Vagina (tissue), 2 donors: ENCODE measurements at places on chromosomes 7 and 10. TPM values are rescaled to one million over a fixed set of nuclear protein-coding genes. Genes with fewer than 3 reads are reported as not detected.

- H3K4me1 ChIP-seq, result no peaks in the 10 kb centered on the region
- no peak overlapping the region for H3K27ac ChIP-seq
- no peak for DNase-seq
- no peaks in the 10 kb centered on the region for H3K27me3 ChIP-seq
- H3K4me3 ChIP-seq, result no peak overlapping the region
Measured at GRCh38 chr10:48231178-48231577, 43.3 kb downstream of the FRMPD2 start.

DNA sequence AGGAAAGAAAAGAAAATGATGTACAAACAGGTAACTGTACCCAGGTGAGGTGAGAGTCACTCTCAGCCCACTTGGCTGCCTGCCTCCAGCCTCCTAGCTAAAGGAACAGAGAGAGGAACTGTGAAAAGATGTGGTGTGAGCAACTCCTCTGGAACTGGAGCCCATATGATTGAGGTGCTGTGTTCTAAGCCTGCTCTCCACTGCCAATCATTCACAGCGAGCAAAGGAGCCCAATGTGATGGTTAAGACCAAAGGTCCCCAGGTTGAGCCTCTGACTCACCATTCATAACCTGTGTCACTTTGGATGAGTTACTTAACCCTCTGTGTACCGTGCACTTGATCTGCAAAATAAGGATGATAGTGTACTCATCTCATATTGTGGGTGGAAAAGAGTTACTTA lies 868.1 kb upstream of the AUTS2 start:
- no peak overlapping the region for H3K27ac ChIP-seq
- no peaks in the 10 kb centered on the region for H3K27me3 ChIP-seq
- H3K36me3 ChIP-seq, result no peaks in the 10 kb centered on the region
- H3K4me3 ChIP-seq, result no peak overlapping the region
- DNase-seq, result no peak

DNA sequence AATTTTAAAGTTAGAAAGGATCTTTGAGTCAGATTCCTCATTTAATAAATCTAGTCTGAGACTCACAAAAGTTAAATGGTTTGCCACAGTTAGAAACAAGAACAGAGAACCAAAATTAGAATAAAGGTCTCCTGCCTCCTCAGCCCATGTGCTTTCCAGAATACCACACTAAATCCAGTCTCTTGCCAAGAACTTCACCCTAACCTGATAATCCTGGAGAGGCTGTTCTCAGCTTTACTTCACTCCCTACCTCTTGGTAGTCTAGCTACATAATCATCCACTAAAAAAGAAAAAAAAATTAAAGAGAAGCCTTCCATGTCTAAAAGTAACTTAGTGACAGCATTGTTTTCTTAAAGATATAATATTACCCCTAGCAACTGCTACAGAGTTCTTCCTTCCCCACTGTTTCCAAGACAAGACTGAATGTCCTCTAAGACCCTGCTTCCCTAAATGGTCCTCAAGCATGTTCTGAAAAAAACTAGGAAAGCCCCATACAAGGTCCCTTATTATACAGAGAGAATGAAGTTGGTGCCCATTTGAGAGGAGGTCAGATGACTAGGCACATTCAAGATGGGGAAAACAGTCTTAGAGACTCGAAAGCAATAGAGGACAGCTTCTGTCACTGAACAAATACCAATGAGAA lies 56.8 kb downstream of the ZNF438 start:
- H3K27ac ChIP-seq, result peak overlapping the region; percentile 18
- no peak for DNase-seq
- no peaks in the 10 kb centered on the region for H3K27me3 ChIP-seq
- peaks cover 17% of the 10 kb centered on the region for H3K4me1 ChIP-seq

GRCh38 chr7:70156057-70156456 lies 557.8 kb downstream of the AUTS2 start:
- no peaks in the 10 kb centered on the region for H3K27me3 ChIP-seq
- DNase-seq, result no peak
- H3K4me1 ChIP-seq, result no peaks in the 10 kb centered on the region
- no peaks in the 10 kb centered on the region for H3K36me3 ChIP-seq
- no peak overlapping the region for H3K27ac ChIP-seq

GRCh38 chr10:117432866-117433265 lies 57.6 kb upstream of the PDZD8 start:
- no peaks in the 10 kb centered on the region for H3K4me1 ChIP-seq
- no peak overlapping the region for H3K4me3 ChIP-seq
- no peaks in the 10 kb centered on the region for H3K27me3 ChIP-seq
- no peak overlapping the region for H3K27ac ChIP-seq

GRCh38 chr7:91949221-91950009 lies 8.8 kb downstream of the AKAP9 start:
- H3K36me3 ChIP-seq, result no peaks in the 10 kb centered on the region
- H3K4me1 ChIP-seq, result peaks cover 16% of the 10 kb centered on the region
- H3K27ac ChIP-seq, result no peak overlapping the region
- H3K4me3 ChIP-seq, result no peak overlapping the region
- H3K27me3 ChIP-seq, result no peaks in the 10 kb centered on the region

- H3K4me1 ChIP-seq, result peaks cover 4% of the 10 kb centered on the region
- H3K36me3 ChIP-seq, result no peaks in the 10 kb centered on the region
- H3K27ac ChIP-seq, result no peak overlapping the region
- H3K27me3 ChIP-seq, result no peaks in the 10 kb centered on the region
- no peak overlapping the region for H3K4me3 ChIP-seq
- DNase-seq, result no peak
Measured at GRCh38 chr7:127897704-127898454, 133.4 kb downstream of the LRRC4 start.

CNTNAP2 gene
- total RNA-seq, result 2.2 TPM

- H3K36me3 ChIP-seq, result no peaks in the 10 kb centered on the region
- DNase-seq, result no peak
- no peak overlapping the region for H3K4me3 ChIP-seq
- no peaks in the 10 kb centered on the region for H3K27me3 ChIP-seq
Measured at GRCh38 chr10:17787087-17787961, 21.8 kb upstream of the MRC1 start.

OLAH gene
- total RNA-seq, result 4.9 TPM

DNA sequence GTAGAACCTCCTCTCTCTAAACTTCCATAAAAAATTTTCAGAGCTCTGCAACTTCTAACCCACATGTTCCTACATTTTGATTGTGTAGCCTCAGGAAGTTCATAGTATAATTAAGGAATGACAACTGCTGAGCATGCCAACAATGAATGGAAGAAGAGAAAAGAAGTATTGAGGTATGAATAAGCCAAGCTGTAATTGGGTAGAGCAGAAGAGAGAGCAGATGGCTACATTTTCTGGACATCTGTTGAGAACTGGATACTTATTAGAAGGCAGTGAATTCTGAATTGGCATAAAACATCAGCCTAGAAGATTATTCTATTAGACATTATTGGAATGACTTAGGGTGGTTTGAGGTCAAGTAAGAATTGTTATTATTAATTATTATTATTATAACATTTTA lies 728.3 kb upstream of the PHF14 start:
- no peaks in the 10 kb centered on the region for H3K4me1 ChIP-seq
- no peak overlapping the region for H3K27ac ChIP-seq
- H3K27me3 ChIP-seq, result no peaks in the 10 kb centered on the region
- no peak for DNase-seq
- H3K36me3 ChIP-seq, result no peaks in the 10 kb centered on the region

DNA sequence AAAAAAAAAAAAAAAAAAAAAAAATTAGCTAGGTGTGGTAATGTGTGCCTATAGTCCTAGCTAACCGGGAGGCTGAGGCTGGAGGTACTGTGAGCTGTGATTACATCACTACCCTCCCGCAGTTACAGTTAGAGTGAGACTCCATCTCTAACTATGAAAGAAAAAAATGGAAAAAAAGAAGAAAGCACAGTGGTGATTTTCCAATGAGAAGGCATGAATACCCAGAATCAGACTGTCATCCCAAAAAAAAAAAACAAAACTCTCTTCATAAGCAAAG lies 269.9 kb upstream of the MKLN1 start:
- H3K4me3 ChIP-seq, result no peak overlapping the region
- H3K4me1 ChIP-seq, result peaks cover 63% of the 10 kb centered on the region
- H3K27ac ChIP-seq, result peak overlapping the region; percentile 72
- H3K36me3 ChIP-seq, result no peaks in the 10 kb centered on the region

GRCh38 chr7:64868499-64868898 lies 34.6 kb upstream of the ZNF273 start:
- no peaks in the 10 kb centered on the region for H3K4me1 ChIP-seq
- no peaks in the 10 kb centered on the region for H3K27me3 ChIP-seq
- no peak overlapping the region for H3K27ac ChIP-seq
- no peaks in the 10 kb centered on the region for H3K36me3 ChIP-seq

DNA sequence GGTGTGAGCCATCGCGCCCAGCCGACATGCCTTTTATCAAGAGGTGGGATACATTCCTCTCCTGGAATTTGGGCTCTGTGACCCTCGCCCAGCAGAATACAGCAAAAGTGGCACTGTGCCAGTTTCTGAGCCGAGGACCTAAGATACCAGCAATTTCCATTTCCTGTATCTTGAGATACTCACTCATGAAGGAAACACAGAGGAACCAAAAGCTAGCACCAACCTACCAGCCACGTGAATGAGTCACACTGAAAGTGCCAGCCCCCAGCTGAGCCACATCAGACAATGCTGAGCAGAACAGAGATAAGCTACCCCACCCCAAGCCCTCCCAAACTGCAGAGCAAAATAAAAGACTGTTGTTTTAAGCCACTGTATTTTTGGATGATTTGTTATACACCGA lies 56.3 kb downstream of the CACUL1 start:
- no peaks in the 10 kb centered on the region for H3K27me3 ChIP-seq
- H3K27ac ChIP-seq, result no peak overlapping the region
- peaks cover 5% of the 10 kb centered on the region for H3K36me3 ChIP-seq
- no peak overlapping the region for H3K4me3 ChIP-seq
- H3K4me1 ChIP-seq, result peaks cover 7% of the 10 kb centered on the region

- H3K4me1 ChIP-seq, result peaks cover 9% of the 10 kb centered on the region
- H3K36me3 ChIP-seq, result no peaks in the 10 kb centered on the region
- no peak for DNase-seq
- peak overlapping the region; percentile 75 for H3K4me3 ChIP-seq
Measured at GRCh38 chr7:99473315-99473596, 566 bp downstream of the ZNF789 start.

PIK3CG gene
- total RNA-seq, result 4.4 TPM

DNA sequence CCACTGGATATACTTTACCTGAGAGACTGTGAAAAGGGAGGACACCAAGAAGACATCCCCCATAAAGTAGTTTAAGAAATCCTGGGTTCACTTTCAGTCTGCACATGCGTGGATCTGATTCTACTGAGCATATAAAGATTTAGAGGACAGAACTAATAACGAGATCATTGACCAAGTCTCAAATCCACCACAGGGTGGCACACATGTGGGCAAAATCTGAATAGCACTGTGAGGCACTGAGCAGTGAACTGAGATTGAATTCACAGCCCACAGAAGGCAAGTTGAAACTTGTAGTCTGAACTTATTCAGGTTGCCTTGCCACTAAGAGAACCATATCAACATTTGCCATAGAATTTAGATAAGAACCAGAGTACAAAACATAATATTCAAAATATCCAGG lies 818.6 kb downstream of the GRID1 start:
- no peak overlapping the region for H3K4me3 ChIP-seq
- H3K4me1 ChIP-seq, result no peaks in the 10 kb centered on the region
- DNase-seq, result no peak
- H3K27me3 ChIP-seq, result no peaks in the 10 kb centered on the region
- H3K27ac ChIP-seq, result no peak overlapping the region

OR2F2 gene
- not detected for total RNA-seq

- DNase-seq, result no peak
- H3K27me3 ChIP-seq, result no peaks in the 10 kb centered on the region
- H3K4me1 ChIP-seq, result peaks cover 14% of the 10 kb centered on the region
- no peak overlapping the region for H3K4me3 ChIP-seq
- H3K36me3 ChIP-seq, result no peaks in the 10 kb centered on the region
- no peak overlapping the region for H3K27ac ChIP-seq
Measured at GRCh38 chr10:59682986-59683937, 26.4 kb downstream of the SLC16A9 start.

- H3K27ac ChIP-seq, result no peak overlapping the region
- peaks cover 13% of the 10 kb centered on the region for H3K4me1 ChIP-seq
- no peak overlapping the region for H3K4me3 ChIP-seq
- no peaks in the 10 kb centered on the region for H3K27me3 ChIP-seq
Measured at GRCh38 chr7:38187794-38188440, 9.9 kb downstream of the STARD3NL start.

DNA sequence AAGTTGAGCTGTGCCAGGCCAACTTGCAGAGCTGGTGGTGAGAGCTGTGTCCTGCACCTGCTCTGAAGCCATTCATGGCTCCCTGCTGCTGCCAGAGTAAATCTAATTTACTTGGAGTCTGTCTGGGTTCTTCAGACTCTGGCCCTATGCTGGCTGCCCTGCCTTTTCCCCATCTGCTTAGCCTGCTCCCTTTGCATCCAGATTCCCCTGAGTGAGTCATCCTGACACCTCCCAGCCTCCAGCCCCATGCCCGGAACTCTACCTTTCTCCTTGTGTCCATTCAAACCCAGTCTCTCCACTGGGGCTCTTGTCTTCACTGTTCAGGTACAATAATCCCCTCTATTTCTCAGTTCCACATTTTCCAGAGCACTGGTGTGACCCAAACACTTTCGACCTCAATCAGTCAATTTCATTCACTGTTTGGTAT lies 434.4 kb upstream of the ZMIZ1 start:
- H3K4me3 ChIP-seq, result no peak overlapping the region
- H3K36me3 ChIP-seq, result no peaks in the 10 kb centered on the region
- DNase-seq, result no peak
- H3K27ac ChIP-seq, result no peak overlapping the region

GRCh38 chr7:149458235-149458634 lies 2.6 kb downstream of the ZNF777 start:
- DNase-seq, result no peak
- H3K27me3 ChIP-seq, result no peaks in the 10 kb centered on the region
- H3K4me3 ChIP-seq, result no peak overlapping the region
- peaks cover 17% of the 10 kb centered on the region for H3K4me1 ChIP-seq

GRCh38 chr7:107712896-107713295 lies 31.0 kb upstream of the CBLL1 start:
- no peaks in the 10 kb centered on the region for H3K4me1 ChIP-seq
- no peaks in the 10 kb centered on the region for H3K36me3 ChIP-seq
- no peak overlapping the region for H3K27ac ChIP-seq

- H3K27me3 ChIP-seq, result no peaks in the 10 kb centered on the region
- no peaks in the 10 kb centered on the region for H3K4me1 ChIP-seq
- no peak overlapping the region for H3K27ac ChIP-seq
- no peak for DNase-seq
Measured at GRCh38 chr7:148124477-148124876, 466.1 kb upstream of the C7orf33 start.

DNA sequence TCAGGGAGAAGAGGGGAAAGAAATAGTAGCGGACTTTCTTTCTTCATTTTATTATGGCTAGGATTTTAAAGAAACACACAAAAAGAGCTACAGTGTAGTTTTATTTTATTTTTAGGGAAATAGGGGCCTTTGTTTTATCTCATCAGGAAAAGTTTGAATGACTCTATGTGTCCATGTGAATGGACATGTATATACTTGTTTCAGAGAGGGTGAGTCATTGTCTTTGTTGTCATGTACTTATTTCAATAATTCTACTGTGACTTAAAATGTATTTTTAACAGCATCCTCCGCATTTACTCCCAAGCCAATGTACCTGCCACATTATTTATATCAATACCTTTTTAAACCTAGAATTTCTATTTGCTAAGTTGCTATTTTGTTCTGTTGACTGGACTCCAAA lies 569.5 kb downstream of the SORCS3 start:
- no peak overlapping the region for H3K4me3 ChIP-seq
- H3K27ac ChIP-seq, result no peak overlapping the region
- no peaks in the 10 kb centered on the region for H3K4me1 ChIP-seq
- no peaks in the 10 kb centered on the region for H3K36me3 ChIP-seq
- no peak for DNase-seq
